ENCODE measurements at places on chromosomes 4 and X.
A peak's percentile ranks its signal among the peaks of the same experiment; 100 is the strongest.

GRCh38 chr4:37685823-37686372 is 278 bp downstream of the RELL1 start:
- no peak for DNase-seq

GRCh38 chrX:150899191-150899757 is 806 bp upstream of the CD99L2 start:
- DNase-seq: no peak

DNA sequence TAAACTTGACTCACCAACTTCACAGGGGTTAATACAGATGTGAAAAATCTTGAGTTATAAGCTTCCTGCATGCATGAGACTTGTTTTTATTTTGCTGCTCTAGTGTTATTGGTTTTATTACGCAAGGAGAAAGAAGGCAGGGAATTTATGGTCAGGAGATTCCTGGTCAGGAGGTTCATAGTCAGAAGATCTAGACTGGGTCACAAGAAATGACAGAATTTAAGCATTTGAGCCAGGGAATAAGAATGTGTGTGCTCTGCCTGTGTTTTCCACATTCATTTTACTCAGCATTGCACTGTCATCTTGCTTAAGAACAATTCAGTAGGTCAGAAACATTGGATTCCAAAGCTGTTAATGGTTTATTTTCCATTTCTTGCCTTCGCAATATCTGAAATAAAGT is 2522.1 kb downstream of the ARAP2 start:
- DNase-seq: no peak

- no peak for DNase-seq
Measured at GRCh38 chrX:106874075-106874474, 29.1 kb downstream of the RIPPLY1 start.

- no peak for DNase-seq
Measured at GRCh38 chr4:2045518-2045951, 13.6 kb upstream of the NAT8L start.

DNA sequence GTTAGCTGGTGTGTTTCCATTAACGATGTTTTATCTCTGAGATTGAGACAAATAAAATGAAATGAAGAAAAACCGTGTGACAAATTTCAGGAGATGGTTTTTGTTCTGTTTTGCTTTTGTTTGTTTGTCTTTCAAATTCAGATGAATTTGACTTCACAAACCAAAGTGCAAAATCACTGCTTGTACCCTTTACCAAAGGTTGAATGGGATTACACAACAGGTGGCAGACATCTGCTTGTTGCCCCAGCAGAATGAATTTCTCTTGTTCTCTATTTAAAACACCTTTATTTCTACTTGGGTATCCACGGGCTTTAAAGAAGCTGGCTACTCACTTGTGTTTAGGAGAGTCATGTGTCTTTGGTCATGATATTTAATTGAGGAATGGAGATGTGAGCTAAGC is 239.7 kb upstream of the CLNK start:
- DNase-seq: no peak

DNA sequence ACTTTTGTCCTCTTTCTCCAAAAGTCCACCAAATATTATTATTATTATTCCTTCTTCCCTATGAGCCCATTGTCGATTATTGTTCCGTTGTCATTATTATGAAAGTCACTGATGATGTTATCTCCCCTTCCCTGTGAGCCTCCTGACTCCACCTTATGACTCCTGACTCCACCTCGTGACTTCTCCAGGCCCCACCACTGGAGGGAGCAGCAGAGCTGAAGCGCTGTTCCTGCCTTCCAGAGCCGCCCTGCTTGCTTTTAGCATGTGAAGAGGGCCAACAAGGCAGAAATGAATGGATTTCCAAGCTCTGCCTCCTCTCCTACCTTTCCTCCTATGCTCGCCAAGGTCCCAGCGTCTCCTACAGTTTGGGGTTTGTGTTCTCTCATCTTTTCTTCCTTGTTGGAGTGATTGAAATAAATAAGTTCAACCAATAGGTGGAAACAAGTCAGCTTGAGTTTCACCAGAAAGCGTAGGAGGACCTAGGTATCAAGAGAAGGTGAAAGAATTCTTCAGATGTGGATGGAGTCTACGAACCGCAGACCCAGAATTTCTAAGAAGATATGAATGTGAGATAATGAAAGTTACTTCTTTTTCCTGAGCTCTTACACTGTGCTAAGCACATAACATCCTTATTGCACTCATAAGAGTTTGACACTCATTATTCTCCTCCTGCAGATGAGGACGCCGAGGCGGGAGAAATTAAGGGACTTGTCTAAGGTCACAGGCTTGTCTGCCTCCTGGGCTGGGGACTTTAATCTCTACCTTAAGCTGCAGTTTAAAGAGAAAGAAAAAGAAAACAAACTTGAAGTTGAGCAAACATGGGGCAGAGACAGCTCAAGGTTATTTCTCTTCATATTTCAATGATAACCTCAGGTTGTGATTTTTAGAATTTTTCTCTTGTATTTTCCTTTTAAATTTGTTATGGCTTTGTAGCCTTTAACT is 26.1 kb downstream of the IGSF1 start:
- no peak for DNase-seq

DNA sequence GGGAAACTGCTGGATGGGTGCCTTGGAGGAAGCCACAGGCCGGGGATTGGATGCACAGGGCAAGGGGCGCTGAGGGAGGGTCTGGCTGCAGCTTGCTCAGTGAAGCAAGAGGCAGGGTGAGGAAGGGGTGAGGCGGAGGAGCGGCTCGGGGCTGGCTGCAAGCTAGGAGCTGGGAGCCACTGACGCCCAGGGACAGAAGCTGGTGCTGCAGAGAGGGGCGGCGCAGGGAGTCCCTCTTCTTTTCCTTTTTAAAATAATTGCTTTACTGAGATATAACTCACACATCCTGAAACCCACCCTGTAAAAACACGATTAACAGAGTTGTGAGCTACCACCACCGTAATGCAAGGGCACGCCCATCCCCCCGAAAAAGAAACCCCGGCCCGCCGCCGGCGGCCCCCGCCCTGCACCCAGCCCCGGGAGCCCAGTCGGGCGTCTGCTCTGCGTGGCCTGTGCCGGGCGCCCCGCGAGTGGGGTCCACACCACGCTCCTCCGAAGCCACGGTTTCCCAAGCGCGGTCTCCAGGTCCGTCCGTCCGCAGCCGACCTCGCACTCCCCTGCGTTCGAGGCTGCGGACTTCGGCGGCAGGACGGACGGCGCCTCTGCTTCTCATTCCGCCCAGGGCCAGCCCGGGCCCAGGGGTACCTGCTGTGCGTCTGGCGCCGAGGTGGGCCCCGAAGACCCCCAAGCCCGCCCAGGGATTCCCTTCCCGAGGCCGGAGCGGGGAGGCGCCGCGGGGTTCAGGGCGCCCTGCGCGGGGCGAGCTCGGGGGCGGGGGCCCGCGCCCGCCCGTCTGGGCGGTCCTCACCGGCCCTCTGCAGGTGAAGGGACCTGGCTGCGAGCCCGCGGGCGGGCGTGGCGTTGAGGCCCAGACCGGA is 866 bp upstream of the UVSSA start:
- DNase-seq: no peak

- DNase-seq: peak; percentile 20
Measured at GRCh38 chr4:139301821-139302611, at the start of gene NDUFC1. Gene NDUFC1 (minus strand): TSS chr4:139302477. CDS start chr4:139295798, 6,679 bp downstream.

DNA sequence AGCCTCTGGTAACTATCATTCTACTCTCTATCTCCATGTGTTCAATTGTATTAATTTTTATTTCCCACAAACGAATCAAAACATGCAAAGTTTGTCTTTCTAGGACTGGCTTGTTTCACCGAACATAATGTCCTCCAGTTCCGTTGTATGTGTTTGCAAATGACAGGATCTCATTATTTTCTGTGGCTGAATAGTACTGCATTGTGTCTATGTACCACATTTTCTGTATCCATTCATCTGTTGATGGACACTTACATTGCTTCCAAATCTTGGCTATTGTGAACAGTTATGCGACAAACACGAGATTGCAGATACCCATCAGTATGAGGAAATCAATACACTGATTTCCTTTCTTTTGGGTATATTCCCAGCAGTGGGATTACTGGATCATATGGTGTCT is 8.4 kb upstream of the LDOC1 start:
- DNase-seq: no peak

- DNase-seq: no peak
Measured at GRCh38 chr4:139942241-139942640, 211.7 kb downstream of the MAML3 start.

DNA sequence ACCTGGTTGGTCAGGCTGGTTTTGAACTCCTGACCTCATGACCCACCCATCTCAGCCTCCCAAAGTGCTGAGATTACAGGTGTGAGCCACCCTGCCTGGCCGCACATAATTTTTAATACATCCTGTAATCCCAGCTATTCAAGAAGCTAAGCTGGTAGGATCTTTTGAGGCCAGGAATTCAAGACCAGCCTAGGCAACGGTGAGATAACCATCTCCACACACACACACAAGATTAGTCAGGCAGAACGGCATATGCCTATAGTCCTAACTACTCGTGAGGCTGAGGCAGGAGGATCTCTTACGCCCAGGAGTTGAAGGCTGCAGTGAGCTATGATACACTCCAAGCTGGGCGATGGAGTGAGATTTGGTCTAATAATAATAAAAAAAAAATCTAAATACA is 212.4 kb upstream of the NEIL3 start:
- no peak for DNase-seq

DNA sequence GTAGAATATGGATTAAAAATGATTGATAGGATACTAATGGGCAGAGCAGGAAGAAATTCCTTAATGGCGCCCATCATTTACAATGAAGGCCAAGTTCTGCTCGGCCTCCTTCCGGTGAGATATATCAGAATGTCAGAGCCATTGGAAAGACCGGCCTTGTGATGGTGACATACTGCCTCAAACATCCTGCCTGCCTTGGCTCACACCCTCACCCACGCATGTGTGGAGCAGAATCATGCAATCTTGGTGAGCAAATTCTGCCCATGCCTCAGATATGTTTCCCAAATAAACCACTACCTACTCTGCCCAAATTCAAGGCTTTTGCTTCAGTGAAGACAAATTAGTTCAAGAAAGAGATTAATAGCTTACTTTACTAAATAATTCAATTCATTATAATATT is 163.3 kb downstream of the MID1 start:
- no peak for DNase-seq

- no peak for DNase-seq
Measured at GRCh38 chr4:150367326-150367725, 214.6 kb upstream of the MAB21L2 start.
